ENCODE measurements at places on chromosomes 6 and 20.

- DNase-seq = no peak
These were observed 28.3 kb downstream of the MAP7 start for GRCh38 chr6:136521911-136522310.

GRCh38 chr6:20706238-20706938 is 172.1 kb downstream of the CDKAL1 start:
- DNase-seq = peak; percentile 52

GRCh38 chr20:36645998-36646397 is at the start of gene SLA2:
SLA2 (minus strand) TSS chr20:36646196; CDS start chr20:36641335, 4,861 bp downstream.
- peak; percentile 83 for DNase-seq

GRCh38 chr6:18985061-18985460 is 597.9 kb downstream of the RNF144B start:
- DNase-seq = no peak

GRCh38 chr6:167817729-167818128 is 9.0 kb upstream of the AFDN start:
- DNase-seq = no peak

Measured in activated CD4-positive, alpha-beta T cell treated with anti-CD3 and anti-CD28 coated beads, Interleukin-10, Interleukin-2, amounts not matched to agents 100 ng/mL and 50 ng/mL, durations not matched to agents 16 hours and 8 hours (primary cell).